ENCODE measurements at places on chromosomes 5 and 9.

DNA sequence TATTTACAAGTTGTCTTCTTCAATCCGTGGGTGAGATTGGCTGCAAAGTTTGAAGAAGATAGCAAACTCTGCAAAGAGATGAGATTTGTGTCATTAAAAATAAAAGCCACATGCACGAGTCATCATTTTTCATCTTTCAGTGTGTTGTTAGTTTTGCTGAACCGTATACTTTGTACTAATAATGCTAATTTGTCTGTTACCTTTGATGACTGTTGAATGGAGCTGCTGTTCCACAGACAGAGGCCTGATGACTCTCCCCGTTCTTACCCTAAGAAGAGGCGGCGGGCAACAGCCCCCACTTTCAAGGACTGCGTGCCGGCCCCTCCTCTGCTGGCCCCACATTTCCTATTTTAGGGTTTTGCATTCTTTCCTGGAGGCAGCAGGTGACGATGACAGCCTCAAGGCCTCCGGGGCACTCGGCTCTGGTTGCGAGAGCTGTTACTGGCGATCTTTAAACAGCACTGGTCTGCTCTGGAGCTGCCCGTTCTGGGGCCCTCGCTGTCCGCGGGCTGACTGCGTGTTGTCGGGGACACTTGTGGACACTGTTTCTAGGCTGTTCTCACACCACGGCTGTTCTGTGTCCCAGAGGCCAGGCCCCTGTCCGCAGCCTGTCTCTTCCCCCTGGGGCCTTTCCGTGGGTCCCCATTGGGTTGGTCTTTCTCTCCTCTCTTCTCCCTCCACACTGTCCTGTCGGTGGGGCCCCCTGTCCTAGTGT is 35.1 kb downstream of the NDUFS6 start:
- DNase-seq: no peak

- no peak for DNase-seq
Observed at GRCh38 chr5:75042522-75042921, 9.8 kb downstream of the GCNT4 start.

DNA sequence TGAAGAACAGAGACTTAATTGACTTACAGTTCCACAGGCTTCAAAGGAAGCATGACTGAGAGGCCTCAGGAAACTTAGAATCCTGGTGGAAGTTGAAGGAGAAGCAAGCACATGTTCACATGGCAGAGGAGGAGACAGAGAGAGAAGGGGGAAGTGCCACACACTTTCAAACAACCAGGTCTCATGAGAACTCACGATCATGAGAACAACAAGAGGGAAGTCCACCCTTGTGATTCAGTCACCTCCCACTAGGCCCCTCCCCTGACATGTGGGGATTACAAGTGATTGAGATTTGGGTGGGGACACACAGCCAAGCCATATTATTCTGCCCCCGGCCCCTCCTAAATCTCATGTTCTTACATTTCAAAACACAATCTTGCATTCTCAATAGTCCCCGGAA is 19.5 kb downstream of the NR3C1 start:
- no peak for DNase-seq

- DNase-seq: no peak
Observed at GRCh38 chr9:73753171-73753570, 601.5 kb downstream of the ANXA1 start.

DNA sequence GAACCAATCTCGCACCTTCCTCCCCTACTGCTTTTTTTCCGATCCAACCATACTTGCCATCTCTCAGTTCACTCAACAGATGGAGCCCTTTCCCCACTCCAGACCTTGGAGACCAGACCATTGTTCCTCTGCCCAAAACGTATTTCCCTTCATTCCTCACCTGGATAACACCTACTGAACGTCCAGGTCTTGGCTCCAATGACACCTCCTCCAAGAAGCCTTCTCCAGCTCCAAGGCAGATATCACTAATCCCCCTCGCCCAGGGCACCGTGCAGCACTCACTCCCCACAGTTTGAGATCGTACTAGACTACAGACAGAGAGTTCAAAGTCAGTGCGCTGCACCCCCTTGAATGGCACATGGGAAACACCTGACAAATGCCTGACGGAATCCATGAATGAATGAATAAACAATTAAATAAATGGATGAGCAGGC is 47.1 kb upstream of the AKNA start:
- DNase-seq: peak; percentile 27
